Stimulated activated CD4-positive, alpha-beta T cell treated with anti-CD3 and anti-CD28 coated beads, Interleukin-4, amount 100 ng/mL, for 24 hours (primary cell): ENCODE measurements at places on chromosomes 13 and 19.

DNA sequence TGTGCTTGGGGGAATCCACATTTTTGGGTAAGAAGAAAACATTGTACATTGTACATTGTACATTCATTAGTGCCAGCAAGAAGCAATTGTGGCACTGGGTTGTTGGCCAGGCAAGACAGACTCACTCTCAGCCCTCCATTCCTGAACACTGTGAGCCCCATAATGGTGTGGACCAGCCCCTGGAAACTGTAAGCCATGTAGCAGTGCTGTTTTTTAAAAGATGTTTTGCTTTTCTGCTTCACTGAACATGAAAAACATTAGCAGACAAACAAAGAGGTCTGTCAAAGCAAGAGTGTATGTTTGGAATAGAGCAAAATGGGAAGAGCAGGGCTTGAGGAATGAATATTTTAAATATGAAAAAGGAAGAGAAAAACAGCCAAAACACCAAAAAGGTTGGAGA lies 39.1 kb upstream of the IL17D start:
- no peak for DNase-seq

GRCh38 chr13:46345866-46346265 lies 41.2 kb downstream of the RUBCNL start:
- DNase-seq: no peak

DNA sequence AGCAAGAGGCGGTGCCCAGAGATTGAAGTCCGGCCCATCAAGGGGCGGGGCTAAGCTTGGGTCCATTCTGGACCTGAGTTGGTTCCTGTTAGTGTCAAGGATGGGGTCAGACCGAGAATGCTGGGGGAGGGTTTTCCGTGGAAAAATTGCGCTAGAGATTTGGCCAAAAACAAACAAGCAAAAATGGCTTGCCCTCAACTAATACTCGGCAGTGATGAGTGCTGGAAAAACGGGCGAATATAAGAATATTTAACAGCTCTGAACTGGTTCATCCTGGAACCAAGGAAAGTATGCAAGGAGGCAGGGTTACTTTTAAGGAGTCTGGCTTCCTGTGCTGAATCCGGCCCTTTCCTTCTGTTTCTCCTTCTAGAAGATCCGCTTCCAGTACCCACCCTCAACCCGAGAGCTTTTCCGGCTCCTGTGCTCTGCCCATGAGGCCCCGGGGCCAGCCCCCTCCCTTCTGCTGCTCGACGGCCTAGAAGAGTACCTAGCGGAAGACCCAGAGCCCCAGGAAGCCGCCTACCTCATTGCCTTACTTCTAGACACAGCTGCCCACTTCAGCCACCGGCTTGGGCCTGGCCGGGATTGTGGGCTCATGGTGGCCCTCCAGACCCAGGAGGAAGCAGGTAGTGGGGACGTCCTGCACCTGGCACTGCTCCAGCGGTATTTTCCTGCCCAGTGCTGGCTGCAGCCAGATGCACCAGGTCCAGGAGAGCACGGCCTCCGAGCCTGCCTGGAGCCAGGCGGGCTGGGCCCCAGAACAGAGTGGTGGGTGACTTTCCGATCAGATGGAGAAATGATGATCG lies 880 bp downstream of the SWSAP1 start:
- peak; percentile 67 for DNase-seq

DNA sequence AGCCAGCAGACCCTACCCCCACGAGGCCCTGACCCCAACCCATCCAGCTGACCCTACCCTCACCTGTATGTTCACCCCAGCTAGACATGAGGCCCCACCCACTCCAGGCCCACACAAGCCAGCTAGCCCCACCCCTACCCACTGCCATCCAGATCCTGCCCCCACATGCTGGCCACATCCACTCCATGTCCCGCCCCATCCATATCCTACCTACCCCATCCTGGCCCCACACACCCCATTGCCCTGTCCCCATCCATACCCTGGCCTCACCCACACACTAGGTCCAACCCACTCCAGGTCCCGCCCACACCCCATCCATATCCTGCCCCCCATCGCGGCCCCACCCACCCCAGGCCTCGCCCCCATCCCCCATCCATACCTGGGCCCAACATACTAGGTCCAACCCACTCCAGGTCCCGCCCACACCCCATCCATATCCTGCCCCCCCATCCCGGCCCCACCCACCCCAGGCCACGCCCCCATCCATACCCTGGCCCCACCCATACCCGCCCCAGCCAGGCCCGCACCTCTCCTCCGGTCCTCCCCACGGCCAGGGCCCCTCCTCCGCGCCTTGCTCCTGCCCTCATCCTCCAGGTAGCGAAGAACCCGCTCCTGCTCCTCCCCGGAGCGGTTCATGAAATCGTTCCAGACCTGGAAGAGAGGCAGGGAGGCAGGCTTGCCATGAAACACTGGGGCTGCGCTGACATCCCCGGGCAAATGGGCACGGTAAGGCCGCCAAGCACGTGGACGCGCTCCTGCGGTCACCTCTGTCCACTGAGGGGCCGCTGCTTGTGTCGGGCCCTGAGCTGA lies 7.2 kb downstream of the RNU6-9 start:
- no peak for DNase-seq

DNA sequence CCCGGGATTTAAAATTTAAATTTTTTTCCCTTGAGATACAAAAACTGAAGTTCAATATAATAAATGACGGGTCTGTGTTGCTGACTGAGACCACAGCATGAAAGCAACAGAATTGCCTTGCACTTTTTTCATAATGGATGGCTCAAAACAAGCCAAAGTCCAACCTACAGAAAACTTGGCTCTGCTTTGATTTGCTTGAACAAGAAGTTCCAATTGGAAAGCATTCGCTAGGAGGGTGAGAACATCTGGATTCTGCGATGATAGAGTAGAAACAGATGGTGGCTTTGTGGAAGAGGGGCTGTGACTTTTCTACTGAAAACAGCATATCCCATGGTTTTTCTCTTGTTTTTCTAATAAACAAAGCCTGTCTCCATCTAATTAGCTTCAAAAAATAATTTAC lies 46.4 kb downstream of the THSD1 start:
- no peak for DNase-seq

- no peak for DNase-seq
Measured at GRCh38 chr13:24984134-24984533, 111.8 kb upstream of the PABPC3 start.

DNA sequence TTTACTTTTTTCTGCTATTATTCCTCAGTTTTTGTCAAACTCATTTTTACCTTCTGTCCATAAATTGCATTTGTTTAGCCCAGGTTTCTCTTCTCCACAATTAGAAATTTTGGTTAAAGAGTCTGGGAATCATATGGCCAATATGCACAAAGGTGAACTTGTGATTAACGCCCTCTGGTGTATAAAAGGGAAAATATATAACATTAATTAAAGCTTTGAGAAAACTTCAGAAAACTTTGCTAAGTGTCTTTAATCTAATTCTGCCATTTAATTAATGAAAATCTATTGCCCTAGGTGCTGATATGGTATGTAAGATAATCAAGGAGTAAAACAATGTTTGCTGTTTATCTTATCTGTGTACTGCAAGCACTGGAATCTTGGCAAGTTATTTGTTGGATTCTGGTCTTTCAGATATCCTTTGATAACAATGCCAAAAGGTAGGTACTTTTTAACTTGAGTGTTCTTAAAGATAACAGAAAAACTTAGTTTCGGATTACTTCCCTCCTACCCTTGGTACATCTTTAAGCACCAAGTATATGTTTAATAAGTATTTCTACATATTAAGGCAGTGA lies 402.6 kb downstream of the SUCLA2 start:
- DNase-seq: no peak

DNA sequence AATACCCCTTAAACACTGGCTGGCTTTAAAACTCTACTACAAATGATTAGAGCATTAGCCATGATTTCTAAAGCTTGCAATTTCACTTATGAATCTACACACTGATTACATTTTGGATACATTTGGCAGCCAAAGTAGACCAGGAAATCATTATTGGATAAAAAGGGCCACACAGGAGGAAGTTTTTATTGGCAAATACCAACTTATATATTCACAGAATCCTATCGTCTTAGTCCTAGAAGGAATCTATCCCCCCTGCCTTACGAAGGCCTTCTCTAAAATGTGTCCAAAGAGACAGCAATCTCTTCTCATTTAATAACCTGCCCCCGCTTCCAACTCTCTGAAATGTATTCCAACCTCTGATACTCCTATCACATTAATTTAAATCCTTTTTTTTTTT lies 52.5 kb downstream of the KLF5 start:
- DNase-seq: no peak

GRCh38 chr13:46908501-46908900 lies 11.6 kb upstream of the HTR2A start:
- DNase-seq: no peak
